ENCODE measurements at places on chromosomes 13 and 19.

DNA sequence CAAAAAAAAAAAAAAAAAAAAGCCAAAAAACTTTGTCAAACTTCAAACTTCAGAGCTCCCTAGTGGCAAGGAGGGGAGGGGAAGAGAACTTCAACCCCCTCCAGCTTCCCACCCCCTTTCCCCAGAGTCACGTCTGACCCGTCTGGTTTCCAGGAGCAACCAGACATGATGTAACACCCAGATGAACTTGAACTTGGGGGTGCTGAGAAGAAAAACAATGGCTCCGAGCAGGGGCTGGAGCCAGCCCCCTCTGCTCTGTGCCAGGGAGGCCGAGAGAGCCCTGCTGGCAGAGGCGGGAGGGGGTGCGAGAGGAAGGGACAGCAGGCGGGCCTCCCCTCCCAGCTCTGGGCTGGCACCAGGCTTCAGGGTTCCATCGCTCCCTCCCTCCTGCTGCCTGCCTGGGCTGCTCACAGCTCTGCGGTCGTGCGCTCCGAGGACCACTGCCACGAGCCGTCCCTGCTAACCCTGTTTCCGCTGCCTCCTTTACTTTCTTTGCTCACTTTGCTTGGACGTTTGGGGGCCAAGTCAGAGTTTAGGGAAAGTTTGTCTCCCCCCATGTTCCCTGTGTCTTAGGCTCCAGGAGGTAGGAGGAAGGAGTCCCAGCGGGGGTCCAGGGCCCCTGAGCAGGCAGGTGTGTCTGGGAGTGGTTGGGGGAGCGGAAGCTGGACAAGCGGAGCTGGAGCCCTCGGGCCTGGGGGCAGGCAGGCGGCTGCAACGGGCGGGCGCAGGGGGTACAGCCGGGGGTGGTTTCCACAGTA lies 11.1 kb downstream of the LYL1 start:
- peak; percentile 79 for DNase-seq

DNA sequence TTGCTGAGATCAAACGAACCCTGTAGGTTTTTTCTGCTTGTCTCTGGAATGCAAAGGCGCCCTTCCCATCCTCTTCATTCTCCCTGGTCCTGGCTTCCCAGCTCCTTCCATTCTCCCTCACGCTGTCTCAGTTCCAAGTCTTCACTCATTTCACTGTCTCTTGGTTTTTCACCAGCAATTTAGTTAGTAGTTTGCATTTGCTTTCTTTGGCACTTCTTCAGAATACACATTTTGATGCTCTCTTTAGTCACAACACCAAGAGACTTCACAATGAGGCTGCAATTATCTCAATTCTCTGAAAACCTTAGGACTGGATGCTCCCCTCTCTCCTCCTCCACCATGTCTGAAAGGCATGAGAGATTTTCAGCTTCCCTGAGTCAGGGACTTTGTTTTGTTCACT lies 470.7 kb downstream of the FGF14 start:
- no peak for DNase-seq

GRCh38 chr13:48576448-48577010 lies 43.6 kb upstream of the RCBTB2 start:
- no peak for DNase-seq

DNA sequence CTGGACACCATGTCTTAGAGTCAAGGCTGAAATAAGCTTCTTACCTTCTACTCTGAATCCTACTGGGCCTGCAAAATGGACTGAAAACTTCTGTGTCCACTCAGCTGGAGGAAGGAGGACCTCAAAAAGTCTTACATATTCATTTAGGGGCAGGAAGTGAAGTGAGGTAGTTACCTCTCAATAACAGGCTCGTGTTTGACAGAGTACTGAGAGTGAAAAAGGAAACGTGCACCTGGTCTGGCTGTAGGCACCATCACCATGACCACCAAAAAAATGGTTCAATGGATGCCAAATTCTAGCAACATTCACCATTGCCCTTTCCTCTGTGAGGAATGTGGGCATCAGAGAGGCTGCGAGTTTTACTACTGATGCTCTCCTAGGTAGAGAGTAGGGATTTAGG lies 176.2 kb downstream of the RFC3 start:
- DNase-seq = no peak

DNA sequence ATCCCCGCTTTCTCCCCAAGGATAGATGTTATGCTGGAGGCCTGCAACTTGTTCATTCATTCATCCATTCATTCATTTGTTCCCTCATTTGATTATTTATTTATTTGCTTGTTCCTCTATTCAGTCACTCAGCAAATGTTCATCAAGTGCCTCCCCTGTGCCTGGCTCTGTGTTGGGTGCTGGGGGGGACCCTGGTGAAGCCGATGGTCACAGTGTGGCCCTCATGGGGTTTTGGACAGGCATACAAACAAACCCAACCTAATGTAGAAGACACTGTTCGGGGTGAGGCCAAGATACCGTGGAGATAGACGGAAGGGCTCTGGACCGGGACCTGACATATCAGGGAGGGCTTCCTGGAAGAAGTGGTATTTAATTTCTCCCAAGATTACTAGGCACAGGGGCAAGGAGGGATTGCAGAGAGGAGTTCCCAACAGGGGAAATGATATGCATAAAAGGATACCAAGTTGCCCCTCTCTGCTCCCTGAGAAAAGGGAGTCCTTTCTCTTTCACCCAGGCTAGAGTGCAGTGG lies 58.1 kb downstream of the ZNF536 start:
- DNase-seq = no peak
